SK-N-SH (cell line): ENCODE measurements at places on chromosomes 1 and 21. TPM values are rescaled to one million over a fixed set of nuclear protein-coding genes. Genes with fewer than 3 reads are reported as not detected.

C1orf116 gene
- 0.02 TPM in 1 of 2 replicates, not detected in the other for polyA plus RNA-seq

LCE1B gene
- not detected in 2 replicates for polyA plus RNA-seq

IGFN1 gene
- 0.08 and 0.18 TPM in 2 replicates for polyA plus RNA-seq

FAM3B gene
- not detected in 2 replicates for polyA plus RNA-seq

KRTAP13-2 gene
- not detected in 2 replicates for polyA plus RNA-seq

LYPD8 gene
- polyA plus RNA-seq, result 1.5 and 1.6 TPM in 2 replicates

CORT gene
- polyA plus RNA-seq, result 0.26 and 0.29 TPM in 2 replicates

CTTNBP2NL gene
- polyA plus RNA-seq, result 4.9 and 7.5 TPM in 2 replicates

OR2T35 gene
- not detected in 2 replicates for polyA plus RNA-seq

EPHB2 gene
- polyA plus RNA-seq, result 18.6 and 25.2 TPM in 2 replicates

USH2A gene
- under 0.01 TPM in 1 of 2 replicates, not detected in the other for polyA plus RNA-seq

FRRS1 gene
- 1.9 and 2.7 TPM in 2 replicates for polyA plus RNA-seq

GRCh38 chr21:43956670-43957035 is 55.5 kb upstream of the TRAPPC10 start:
- no peak for DNase-seq

- no peak for DNase-seq
These were observed 27.6 kb downstream of the GPR88 start for GRCh38 chr1:100565533-100565932.

GRCh38 chr1:174663358-174663757 is 215.6 kb downstream of the GPR52 start:
- DNase-seq, result no peak

GRCh38 chr1:73205294-73205973 is 923.1 kb upstream of the NEGR1 start:
- DNase-seq, result no peak

GRCh38 chr1:28602536-28603439 is 10.7 kb downstream of the RAB42 start:
- peak; percentile 80 for DNase-seq

GRCh38 chr1:17346046-17346789 is 25.8 kb upstream of the PADI6 start:
- DNase-seq, result no peak

DNA sequence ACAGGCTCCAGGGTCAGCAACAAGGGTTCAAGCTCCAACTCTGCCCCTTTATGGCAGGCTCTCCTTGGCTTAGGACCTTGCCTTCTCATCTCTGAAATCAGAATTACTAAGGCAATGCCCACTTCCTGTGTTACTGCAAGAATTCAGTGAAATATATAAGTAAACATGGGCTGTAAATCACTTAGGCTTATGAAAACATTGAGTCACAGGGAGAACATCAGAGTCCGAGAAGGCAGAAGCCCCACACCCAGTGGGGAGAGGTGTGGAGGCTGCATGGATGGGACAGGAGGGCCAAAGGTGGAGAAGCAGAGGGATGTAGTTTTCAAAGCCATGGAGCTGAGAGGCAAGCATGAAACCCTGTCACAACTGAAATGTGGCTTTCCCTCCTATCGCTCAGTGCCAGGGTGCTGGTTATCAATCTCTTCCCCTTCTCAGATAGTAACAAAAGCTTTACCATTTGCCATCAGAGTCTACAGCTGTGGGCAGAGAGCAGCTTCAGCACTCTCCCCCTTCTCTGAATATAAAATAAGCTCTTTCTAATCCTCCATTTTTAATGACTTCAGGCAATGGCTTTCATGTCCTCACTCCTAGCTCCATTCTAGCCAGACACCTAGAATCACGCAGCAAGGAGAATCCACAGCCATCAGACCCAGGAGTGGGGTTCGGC is 3.4 kb downstream of the RGS8 start:
- DNase-seq, result no peak

DNA sequence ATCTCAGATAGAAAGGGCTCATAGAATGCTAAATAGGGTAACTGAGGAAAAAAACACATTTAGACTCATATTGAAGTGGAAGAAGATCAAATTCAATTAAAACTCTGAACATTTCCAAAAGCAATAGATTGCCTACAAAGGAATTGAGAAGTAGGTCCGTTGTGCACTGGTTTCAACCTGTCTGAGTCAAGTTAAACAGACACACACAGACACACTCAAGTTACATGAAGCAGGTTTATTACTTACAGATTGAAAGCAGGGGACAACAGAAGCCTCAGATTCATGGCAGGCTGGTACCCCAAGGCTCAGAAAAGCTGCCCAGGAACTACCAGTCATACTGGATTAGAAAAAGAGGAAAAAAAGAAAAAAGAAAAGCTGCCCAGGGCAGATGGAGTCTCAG is 20.7 kb upstream of the S100A2 start:
- no peak for DNase-seq

- DNase-seq, result no peak
These were observed 48.5 kb downstream of the OPRD1 start for GRCh38 chr1:28860332-28861073.

- DNase-seq, result no peak
These were observed 199.3 kb upstream of the GREM2 start for GRCh38 chr1:240811256-240811655.

GRCh38 chr21:15679630-15680029 is 50.2 kb upstream of the USP25 start:
- no peak for DNase-seq

- DNase-seq, result no peak
These were observed 213.2 kb downstream of the TGFB2 start for GRCh38 chr1:218558271-218558810.

GRCh38 chr1:203668401-203668800 is 41.8 kb downstream of the ATP2B4 start:
- DNase-seq, result no peak

DNA sequence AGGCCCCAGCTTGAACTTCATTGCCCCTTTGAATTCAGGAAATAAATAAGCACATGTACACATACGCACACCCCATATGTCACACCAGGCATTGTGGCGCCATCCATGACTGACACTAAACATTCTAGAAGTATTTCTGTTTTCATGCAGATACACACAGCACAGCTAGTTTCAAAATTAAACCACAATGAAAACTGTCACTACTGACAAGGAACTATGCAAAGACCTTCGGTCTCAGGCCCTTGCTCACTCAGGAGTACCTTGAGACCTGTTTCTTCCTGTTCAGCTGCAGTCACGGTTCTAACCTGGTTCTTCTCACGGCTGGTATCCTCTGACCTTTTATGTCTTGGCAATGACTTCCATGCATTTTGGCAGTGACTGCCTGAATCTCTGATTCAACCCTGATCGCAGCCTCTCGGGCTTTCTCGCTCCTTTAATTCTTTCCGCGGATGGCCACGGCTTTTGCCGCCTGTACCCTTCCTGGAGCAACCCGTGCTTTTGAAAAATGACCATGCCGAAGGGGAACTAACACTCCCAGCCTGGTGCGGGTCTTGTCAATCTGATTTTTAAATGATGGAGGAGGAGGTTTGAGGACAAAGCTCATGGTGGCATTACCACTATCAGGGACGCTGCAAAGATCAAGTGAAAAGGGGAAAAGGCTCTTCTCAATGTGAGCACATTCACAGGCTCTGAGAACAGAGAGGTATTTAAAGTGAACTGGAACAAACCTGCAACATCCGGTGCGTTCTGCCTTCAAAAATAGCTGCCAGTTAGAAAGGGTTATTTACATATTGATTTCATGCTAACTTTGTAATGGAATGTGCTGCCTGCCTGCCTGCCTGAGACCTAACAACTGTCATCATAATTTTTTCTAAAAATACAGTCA is 384.6 kb downstream of the RRAGC start:
- no peak for DNase-seq

DNA sequence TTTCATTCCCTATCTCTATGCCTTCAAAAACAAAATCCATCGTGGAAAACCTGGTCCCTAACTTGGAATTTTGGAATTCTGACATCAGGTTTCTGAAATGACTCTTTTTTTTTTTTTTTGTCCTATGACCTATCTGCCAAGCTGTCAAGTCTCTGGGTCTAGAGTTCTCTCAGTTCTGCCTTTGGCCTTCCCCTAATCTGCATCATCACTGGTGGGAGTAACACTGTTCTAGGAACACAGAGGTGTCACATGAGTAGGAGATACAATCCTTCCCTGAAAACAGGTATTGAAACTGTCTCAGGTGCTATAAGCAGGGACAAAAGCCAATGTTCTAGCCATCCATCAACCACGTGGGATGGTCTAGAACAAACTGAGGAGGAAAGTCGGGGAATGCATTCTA is 142.0 kb upstream of the ATP1B1 start:
- no peak for DNase-seq

DNA sequence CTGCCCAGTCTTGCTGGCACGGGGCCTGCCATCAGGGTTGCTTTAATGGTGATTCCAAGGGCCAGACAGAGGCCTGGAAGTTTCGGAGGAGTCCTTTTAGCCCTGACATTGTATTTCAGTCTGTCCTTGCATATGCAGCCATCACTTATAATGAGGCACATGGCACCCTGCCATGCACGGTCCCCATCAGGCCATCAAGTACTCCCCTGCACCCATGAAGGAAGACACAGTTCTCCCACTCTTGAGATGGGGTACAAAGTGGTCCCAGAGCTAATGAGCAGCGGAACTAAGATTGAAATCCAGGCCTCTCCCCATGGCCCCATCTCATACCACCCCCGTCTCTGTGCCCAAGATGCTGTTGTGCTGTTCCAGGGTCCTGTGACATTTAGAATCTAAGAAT is 596.6 kb downstream of the PTPRU start:
- no peak for DNase-seq

DNA sequence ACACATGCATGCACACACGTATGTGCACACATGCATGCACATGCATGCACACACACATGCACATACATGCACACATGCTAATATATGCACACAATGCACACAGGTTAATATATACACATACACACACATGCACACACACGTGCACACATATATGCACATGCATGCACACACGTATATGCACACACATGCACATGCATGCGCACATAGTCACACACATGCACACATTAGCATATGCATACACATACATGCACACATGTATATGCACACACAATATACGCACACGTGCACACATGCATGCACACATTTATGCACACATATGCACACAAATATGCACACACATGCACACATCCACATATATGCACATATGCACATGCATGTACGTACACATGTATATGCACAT is 506.8 kb downstream of the MATN1 start:
- no peak for DNase-seq

- DNase-seq, result peak; percentile 79
These were observed 6.9 kb downstream of the PINK1 start for GRCh38 chr1:20640183-20640597.

- no peak for DNase-seq
These were observed 1008.3 kb upstream of the B3GALT2 start for GRCh38 chr1:194194724-194195123.

DNA sequence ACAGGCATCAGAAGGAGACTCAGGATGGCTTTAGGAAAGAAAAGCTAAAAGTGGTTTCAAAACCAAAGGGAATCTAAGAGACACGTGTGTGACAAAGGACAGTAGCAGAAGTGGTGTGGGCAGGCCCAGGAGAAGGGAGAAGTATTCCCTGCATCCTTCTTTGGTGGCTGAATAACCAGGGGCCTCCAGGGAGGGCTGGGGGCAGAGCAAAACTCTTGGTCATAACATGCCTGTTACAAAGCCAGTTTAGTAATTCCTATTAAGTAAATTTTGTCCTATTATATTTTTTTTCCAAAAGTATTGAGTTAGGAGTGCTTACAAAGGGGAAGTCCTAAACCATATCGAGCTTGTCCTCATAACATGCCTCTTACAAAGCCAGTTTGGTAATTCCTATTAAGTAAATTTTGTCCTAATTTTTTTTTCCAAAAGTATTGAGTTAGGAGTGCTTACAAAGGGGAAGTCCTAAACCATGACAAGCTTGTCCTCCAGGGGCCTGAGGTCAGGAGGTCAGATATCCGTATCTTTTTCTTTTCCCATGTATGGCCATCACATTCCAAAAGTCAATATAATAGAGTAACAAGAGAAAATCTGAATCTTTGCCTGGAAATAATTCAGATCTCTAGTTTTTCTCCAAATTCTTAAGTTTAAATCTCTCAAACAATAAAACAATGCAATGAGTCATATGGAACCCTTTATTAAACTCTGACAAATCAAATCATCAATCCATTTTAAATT is 509.2 kb downstream of the LTN1 start:
- no peak for DNase-seq

DNA sequence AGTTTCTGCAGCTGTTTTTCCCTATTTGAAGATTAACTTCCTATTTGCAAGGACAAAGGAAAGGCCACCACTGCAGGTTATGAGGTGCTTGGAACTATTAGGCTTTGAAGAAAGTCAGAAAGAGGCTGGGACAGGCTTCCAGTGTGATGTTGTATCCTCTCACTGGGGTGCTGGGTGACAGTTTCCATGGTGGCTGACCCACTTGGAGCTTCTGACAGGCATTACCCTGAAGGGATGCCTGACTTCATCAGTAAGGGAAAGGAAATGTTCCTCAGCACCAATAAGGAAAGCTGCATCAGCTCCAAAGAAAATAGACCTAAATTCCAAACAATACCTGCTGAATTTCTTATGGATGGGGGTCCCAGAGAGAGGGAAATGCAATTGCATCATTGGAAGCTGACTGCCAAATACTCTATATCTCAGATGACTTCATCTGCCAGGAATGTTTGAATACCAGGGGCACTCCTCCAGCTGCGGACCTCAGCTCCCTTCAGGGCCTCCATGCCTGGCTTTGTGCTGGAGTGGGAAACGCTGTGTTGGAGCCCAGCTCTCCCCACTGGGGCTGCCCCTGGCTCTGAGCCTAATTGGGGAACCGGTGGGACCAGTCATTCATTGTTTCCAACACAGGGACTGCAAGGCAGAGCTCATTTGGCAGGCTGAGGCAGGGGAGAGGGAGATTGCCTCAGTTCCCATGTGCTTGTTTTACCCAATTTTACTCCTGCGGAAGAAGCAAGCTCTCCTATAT is 76.6 kb downstream of the RGL1 start:
- no peak for DNase-seq

- no peak for DNase-seq
These were observed 39.8 kb downstream of the FAM78B start for GRCh38 chr1:166127003-166127402.

DNA sequence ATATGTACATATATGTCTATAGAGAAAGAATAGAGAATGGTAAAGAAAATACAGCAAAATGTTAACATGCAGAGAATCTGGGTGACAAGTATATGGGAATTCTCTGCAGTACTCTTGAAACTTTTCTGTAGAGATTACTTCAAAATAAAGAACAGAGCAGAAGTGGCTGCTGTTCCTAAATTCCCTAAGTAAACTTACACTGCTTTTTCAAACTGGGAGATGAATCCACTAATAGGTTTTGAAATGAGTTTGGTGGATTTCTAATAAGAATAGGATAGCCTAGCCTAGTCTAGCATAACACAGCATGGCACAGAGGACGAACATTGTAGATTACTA is 450 bp upstream of the CR2 start:
- DNase-seq, result no peak
